IMR-90 (cell line): ENCODE measurements at places on chromosomes 13 and 19. TPM values are rescaled to one million over a fixed set of nuclear protein-coding genes. Genes with fewer than 3 reads are reported as not detected.

GRCh38 chr19:5188548-5189317 is 151.9 kb downstream of the PTPRS start:
- DNase-seq: no peak

DNA sequence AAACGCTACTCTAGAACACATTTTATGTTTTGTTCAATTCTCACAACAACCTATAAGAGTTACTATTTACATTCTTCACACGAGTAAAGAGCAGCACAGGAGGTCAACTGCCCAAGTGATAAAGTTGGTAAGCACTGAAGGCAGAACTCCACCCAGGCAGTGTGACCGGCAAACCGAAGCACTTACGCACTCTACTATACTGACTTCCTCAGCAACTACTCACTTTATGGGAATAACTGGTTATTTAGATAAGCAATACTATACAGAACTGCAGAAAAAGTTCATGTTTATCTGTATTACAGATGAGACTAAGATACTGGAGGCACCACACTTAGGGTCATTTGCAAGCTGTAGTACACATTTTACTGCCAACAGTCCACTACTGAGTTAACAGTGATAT is 28.8 kb downstream of the FOXO1 start:
- no peak for DNase-seq

DNA sequence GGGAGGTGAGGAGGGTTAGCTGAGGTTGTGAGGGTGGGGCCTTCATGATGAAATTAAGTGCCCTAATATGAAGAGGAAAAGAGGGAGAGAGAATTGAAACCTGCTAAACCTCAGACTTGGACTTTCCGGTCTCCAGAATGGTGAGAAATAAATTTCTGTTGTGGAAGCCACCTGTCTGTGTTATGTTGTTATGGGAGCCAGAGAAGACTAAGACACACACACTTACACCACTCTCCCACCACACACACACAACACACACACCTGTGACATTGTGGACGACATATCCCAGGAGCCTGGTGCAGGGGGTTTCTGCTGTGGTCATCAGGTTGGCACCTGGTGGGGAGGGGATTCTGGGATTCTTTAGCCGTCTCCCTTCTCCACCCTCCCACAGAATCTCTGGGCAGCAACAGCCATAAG is 14.0 kb downstream of the KLK4 start:
- DNase-seq: no peak

GRCh38 chr19:46975925-46976782 is 43.5 kb upstream of the NPAS1 start:
- DNase-seq: peak; percentile 93

AP3D1 gene
- total RNA-seq: 75.3 and 76.1 TPM in 2 replicates
